Dermis blood vessel endothelial cell (primary cell): ENCODE measurements at places on chromosomes 12 and 14. TPM values are rescaled to one million over a fixed set of nuclear protein-coding genes. Genes with fewer than 3 reads are reported as not detected.
A peak's percentile ranks its signal among the peaks of the same experiment; 100 is the strongest.

- no peak for DNase-seq
Observed at GRCh38 chr12:3455312-3455711, 35.7 kb upstream of the PRMT8 start.

- no peak for DNase-seq
Observed at GRCh38 chr14:60509438-60510253, 700 bp downstream of the SIX6 start.

DNA sequence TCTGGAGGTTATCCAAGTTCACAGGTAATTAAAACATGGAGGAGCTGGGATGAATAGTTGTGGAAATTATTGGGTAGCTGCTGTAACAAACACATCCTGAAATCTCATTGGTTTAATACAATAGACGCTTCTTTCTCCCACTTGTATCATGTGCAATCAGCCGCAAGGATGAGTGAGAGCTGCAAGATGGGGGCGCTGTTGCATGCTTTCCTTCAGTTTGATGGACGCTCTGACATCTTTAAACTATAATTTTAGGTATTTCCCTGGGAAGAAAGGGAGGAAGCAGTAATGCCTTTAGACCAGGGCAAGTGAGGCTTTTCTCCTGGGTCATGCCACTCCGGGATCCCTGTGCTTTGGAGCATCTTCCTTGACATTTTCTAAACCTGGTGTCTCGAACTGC lies 178.7 kb downstream of the PAWR start:
- DNase-seq: peak; percentile 25

DNA sequence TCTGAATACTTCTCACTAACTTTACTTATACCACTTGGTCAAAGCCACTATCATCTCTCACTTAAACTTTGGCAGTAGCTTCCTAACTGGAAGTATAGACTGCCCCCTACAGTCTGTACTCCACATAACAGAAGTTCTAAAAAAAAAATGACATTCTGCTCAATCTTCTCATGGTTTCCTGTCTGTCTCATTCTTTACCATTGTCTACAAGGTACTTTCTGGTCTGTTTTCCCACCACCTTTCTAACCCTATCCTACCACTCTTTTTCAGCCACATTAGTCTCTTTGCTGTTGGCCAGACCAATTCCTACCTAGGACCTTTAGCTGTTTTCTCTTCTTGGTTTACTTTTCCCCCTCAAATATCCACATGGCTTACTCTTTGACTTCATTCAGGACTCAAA lies 14.7 kb downstream of the CPSF6 start:
- DNase-seq: peak; percentile 70

DNA sequence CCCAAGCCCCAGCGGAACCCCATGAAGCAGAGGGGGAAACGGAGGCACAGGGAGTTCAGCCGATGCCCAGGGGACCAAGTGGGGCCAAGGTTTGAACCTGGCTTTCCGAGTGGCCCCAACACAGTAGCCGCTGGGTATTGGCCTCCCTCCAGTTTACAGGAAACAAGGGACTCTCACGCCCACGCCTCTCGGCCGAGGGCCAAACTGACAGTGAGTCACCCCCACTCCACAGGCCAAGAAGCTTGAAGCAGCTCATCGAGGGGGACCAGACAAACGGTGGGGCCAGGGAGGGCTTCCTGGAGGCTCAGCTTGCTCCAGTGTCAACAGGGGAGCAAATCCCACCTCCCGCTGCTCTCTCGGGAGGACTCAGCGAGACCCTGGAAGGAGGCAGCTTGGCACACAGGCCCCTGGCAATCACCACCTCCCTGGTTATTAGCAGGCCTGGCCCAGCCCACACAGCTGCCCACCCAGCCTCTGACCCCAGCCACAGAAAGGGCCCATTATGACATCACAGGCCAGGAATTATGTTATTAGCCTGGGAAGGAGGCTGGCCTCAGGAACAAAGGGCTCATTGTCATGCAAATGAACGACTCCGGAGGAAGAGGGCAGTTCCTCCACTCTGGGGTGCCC lies 54.6 kb downstream of the NCOR2 start:
- peak; percentile 98 for DNase-seq

The ASCL1 gene
- not detected in 2 replicates for total RNA-seq

The SERPINA12 gene
- not detected in 2 replicates for total RNA-seq
